ENCODE measurements at places on chromosomes 4 and X.

- no peak for DNase-seq
These were observed 14.7 kb upstream of the DCHS2 start for GRCh38 chr4:154506253-154506652.

- no peak for DNase-seq
These were observed 17.4 kb downstream of the YY2 start for GRCh38 chrX:21873063-21873775.

GRCh38 chrX:68758671-68759070, 70.2 kb upstream of the EFNB1 start:
- DNase-seq: no peak

DNA sequence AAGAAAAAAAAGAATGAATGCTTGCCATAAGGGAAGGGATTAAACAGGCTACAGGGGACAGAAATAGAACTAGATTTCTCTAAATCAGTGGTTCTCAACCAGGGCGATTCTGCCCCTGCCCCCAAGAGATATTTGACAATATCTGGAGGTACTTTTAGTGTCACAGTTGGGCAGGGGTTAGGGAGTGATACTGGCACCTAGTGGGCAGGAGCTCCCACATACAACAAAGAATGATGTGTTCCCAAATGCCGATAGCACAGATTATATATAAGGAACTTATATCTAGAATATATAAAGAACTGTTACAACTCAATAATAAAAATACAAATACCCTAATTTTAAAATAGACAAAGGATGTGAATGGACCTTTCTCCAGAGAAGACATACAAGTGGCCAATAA, 14.7 kb downstream of the S100G start:
- DNase-seq: no peak

DNA sequence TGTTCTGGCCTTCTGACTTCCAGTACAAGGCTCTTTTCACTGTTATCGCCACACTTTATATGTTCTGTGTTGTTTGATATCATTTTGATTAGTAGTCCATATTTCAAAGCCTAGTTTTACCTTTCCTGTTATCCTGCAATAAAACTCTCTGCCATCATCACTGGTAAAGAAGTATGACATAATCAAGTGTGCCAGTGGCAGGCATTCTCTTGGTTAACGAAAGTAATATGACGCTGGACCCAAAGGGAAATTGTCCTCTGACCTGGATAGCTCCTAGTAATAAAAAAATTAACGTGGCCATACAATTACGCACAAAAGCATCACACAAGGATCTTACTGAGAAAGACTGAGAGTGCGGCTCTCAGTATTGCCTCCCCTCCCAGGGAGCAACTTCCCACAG, 33.8 kb downstream of the DGKK start:
- no peak for DNase-seq

DNA sequence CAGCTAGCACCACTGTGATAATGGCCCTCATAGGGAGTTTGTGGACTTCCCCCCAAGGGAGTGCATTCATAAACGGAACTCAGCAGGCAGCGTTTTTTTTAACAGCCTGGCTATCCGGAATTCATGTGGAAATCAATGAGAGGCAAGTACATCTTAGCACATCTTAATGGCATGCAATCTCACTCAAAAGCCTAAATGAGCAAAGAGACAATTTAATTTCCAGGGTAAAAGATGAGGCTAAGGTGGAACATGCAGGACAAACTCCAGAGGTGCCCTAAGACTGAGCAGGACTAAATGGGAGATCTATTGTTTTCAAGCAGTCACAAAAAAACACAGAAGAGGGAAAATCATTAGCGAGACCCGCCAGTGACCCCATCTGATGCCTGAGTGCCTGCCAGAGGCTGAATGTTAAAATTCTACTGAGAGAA, 243.5 kb upstream of the KCNIP4 start:
- DNase-seq: no peak

DNA sequence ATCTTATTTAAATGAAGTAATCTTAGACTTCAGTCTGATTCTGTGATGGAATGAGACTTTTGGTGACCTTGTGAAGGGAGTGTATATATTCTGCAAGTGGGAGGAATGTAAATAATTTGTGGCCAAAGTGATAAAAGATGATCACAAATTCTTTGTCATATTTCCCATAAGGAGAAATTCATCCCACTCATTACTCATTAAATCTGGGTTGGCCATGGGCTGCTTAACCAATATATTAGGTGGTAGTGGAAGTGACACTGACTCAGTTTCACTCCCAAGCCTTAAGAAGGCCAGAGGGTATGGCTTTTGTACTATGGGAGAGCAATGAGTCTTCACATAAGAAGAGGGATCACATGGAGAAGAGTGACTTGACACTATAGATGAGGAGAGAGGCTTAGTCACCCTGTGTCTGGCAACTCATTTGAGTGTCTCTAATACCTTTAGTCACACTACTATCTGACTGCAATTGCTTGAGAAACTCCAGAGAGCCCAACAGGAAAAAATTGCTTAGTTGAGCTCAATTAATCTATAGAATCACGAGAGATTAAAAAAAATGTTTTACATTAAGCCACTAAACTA, 408.2 kb upstream of the PITX2 start:
- no peak for DNase-seq

GRCh38 chrX:55107262-55107661, 18.4 kb downstream of the PAGE2 start:
- no peak for DNase-seq

DNA sequence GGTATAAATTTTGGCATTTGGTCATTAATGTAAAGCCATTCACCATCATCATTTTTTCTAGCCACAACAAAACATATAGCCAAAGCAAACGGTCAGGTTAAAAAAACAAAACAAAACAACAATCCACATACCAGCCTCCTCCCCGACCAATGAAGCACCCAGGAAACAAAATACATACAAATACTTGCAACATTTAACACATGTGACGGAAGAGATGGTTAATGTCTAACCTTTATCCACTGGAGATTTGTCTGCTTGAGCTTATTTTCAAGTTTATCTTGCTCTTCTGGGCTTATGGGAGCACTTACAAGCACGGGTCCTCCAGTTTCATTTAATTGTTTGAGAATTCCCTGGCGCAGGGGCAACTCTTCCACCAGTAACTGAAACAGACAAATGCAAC, 857.5 kb upstream of the FTHL17 start:
- DNase-seq: no peak

DNA sequence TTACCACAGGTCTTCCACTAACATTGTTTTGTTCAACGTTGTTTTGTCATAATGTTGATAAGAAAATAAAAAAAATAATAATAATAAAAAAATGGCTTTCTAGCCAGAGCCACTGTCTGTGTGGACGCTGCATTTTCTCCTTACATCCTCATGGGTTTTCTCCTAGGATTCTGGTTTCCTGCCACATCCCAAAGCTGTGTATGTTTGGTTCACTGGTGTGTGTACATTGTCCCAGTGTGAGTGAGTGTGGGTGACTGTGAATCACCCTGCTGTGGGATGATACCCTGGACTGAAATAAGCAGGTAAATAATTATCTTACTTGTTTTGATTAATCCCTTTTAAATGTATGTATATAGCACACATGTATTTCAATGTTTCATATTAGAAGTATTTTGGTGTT, 2154.4 kb upstream of the AGA start:
- no peak for DNase-seq

DNA sequence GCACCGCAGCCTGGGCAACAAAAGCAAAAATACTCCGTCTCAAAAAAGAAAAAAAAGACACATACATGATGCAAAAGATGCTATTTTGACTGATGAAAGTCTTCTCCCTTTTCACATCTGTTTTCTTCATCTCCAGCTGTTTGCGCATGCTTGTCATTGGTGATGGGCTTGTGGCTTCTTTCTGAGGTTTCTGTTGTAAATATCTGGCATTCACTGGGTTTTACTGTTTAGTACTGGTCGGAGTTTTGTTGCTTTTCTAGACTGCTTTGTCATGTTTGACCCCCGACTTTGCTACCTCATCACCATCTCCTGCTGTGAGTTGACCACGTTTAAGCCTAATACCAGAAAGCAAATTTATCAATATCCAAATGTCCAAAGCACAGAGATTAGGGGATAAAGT, 34.4 kb downstream of the PTCHD1 start:
- no peak for DNase-seq

DNA sequence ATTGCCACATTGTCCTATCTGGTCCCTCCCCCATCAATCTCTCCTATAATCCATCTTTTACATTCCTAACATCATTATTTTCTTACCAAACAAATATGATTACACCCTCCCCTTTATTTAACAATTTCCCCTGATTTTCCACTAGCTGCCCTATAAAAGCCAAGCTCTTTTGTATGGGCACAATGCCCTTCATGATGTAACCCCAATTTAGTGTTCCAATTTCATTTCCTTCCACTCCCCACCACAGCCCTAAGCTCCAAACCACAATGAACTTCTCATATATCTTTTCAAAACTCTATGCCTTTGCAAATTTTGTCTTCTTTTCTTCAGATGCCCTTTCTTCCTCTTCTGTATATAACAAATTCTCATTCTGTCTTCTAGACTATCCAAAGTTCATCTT, 39.5 kb upstream of the PTPN13 start:
- no peak for DNase-seq

GRCh38 chrX:153494541-153495361, at the start of gene BGN:
BGN (plus strand) TSS chrX:153494980; CDS start chrX:153504632, 9,652 bp downstream.
- DNase-seq: peak; percentile 11

GRCh38 chr4:125319311-125319710, 4.6 kb downstream of the FAT4 start:
- no peak for DNase-seq

- DNase-seq: peak; percentile 4
These were observed 30.7 kb downstream of the ARHGEF9 start for GRCh38 chrX:63754136-63754859.

GRCh38 chr4:26369581-26369980, 48.8 kb downstream of the RBPJ start:
- no peak for DNase-seq

- no peak for DNase-seq
These were observed 168.8 kb downstream of the CLCN4 start for GRCh38 chrX:10325611-10326010.

DNA sequence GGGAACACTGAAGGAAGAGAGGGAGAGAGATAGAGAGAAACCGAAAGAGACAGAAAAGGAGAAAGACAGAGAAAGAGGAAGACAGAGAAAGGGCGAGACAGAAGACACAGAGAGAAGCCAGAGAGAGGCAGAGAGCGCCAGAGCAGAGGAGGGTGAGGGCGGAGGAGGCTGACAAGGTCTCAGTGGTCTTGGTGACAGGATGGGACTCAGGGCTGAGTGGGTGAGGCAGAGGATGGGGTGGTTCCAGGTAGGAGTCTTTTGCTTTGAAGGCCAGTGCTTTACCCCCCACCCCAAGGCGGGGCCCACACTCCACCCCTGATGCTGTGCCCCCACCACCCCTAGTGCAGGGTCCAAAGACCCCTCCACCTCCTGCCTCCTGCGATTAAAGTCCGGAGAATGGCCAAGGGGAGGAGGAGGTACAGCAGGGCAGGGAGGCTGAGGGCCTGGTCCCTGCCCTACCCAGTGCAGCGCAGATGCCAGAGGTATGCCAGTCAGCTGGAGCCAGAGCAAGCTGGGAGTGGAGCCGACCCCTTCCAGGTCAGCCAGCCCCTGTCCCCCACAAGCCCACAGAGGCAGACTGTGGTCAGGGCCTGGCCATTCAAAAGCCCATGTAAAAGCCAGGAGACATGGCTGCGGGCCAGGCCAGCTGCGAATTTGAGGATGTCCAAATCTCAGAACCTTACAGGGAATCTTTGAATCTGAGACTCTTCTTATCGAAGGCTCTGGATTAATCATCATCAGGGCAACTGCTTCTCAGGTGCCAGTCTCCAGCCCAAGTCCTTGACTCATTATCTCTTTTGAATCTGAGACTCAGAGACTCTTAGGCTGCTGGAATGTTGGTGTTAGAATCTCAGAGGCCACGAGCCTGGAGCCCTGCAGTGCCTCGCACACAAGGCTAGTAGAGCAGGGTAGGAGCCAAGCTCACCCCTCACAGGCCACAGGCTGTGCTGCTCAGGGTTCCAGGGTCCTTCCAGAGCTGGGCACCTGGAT, 758 bp downstream of the IQSEC2 start:
- no peak for DNase-seq

- no peak for DNase-seq
These were observed 219.7 kb downstream of the DCLK2 start for GRCh38 chr4:150297861-150298474.

All from activated naive CD8-positive, alpha-beta T cell treated with anti-CD3 and anti-CD28 coated beads for 36 hours (primary cell).